Colonic mucosa (tissue), 4 donors: ENCODE measurements at places on chromosomes 12 and 14.

DNA sequence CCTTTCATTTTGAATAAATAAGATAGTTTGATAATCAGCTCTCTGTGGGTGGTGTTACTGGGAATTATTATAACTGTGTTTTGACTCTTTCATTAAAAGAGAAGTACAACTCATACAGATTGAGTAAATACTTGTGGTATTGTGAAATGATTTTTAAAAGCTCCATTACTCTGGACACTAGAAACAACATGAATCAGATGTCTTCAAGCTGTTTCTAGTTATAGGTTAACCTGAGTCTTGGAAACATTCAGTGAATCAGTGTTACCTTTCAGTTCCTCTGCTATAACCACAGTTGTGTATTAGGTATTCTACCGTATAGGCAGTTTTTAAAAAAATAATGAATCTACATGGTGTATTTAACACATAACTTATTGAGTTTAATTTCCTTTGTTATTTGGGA lies 128.4 kb upstream of the SSTR1 start:
- no peak for DNase-seq

- DNase-seq, result no peak
Measured at GRCh38 chr12:116303929-116304328, 26.4 kb upstream of the MED13L start.

DNA sequence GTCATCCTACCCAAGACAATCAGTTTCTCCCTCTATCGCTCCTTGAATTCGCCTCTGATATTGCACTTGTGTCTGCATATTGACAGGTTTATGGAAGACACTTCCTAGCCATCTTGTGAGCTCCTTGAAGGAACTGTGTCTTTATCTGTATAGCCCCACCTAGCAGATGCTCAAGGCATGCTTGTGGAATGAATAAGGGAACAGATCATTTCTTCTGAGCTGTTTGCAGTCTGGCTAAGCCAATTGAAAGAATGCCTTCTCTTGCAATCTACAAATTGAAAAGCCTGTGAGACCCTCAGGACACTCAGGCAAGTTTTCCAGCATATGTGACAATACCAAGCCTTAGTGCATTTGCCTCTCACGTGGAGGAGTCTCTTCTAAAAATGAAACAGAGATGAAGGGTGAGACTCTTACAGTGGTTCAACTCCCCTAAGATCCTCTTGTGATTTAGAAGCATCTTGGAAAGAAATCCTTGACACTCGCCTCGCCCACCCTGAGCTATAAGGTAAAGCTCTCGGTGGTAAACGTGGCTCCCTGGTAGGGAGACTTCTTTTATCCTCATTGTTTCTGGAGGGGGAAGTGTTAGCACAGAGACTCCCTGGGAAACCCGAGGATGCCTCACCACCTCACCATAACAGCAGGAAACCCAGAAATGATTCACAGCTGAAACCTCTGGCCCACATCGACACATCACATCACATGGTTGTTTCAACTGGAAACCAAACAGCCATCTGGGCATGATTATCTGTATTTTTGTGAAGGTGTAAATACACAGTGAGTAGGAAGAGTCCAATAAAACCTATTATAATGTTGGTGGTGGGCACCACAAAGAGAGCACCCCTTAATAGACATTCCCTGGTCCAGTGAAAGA lies 112.3 kb upstream of the BCL2L14 start:
- no peak for DNase-seq

- DNase-seq, result no peak
Measured at GRCh38 chr12:80794551-80794950, 77.8 kb downstream of the MYF5 start.

- DNase-seq, result no peak
Measured at GRCh38 chr12:45660330-45660729, 69.2 kb upstream of the ARID2 start.

DNA sequence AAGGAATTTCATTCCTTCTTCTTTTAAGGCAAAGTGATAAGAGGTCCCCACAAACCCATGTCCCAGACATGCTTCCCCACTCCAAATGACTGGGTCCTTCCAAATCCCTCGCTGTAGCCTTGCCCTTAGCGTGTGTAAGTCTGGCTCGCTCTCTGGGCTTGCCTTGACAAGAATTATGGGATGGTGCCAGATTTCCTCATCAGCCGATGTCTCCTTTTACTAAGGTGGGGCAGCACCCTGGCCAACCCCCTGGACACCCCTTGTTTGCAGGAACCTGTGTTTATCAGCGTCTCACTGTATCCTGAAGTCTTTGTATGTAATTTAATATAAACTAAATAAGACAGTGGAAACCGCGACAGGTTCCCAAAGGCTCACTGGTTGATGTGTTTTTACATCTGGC lies 493.3 kb downstream of the EGLN3 start:
- no peak for DNase-seq

DNA sequence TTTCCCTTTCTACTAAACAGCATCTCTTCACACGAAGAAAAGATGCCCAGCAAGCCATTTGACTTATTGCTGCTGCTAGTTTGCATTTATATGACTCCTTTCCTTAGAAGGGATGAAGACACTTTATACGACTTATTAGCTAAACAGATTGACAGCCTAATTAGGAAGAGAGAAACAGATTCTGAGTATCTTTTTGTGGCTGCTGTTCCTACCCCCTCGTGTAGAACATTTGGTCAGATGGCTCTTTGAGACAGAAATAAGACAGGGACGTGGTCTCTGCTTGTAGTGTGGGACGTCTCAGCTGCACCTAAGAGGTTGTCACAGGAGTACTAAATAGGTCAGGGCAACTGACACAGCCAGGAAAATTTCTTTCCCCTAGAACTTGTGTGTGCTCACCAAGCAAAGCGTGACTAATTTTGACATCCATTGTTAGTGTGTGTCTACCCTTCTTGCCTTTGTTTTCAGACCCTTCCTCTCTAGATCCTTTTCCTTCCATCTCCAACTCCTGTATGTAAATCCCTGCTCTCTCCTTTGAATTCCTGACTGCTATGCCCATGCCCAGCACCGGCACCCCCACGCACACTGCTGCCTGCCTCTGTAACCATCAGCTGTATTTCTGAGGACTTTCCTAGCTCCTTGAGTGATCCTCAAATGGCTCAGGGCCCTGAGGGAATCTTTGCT lies 83.2 kb downstream of the DAD1 start:
- DNase-seq, result no peak

DNA sequence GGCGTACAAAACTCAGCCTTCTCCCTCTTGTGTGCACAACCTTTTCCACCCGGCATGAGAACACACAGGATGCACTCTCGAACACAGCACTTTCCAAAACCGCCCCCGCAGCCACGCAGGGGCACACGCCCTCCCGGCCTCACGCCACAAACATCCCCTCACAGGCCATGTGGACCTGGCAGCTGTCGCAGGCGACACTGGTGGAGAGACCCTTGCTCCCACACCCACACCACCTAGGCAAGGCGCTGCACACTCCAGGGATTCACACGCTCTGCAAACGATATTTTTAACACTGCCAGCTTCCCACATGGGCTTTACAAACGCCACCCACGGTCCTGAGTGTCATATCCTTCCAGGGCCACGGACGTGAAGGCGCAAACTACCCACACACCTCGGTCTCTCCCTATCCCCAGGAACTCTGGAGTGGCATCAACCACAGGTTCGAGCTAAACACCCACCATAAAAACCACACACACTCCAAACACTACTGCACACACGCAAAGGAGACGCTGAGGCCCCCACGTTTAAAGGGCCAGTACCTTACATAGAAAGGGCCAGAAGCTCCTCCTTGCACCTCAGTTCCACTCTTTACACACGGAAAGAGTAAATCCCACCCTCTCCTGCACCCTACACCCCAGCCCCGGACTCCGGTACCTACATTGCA lies 12.4 kb upstream of the ITGB7 start:
- peak; percentile 55 for DNase-seq
